Skin of body (tissue), 3 donors: ENCODE measurements at places on chromosomes 7 and 10. TPM values are rescaled to one million over a fixed set of nuclear protein-coding genes. Genes with fewer than 3 reads are reported as not detected.

- no peak for DNase-seq
Observed at GRCh38 chr7:157674027-157674714, 337.4 kb downstream of the DNAJB6 start.

DNA sequence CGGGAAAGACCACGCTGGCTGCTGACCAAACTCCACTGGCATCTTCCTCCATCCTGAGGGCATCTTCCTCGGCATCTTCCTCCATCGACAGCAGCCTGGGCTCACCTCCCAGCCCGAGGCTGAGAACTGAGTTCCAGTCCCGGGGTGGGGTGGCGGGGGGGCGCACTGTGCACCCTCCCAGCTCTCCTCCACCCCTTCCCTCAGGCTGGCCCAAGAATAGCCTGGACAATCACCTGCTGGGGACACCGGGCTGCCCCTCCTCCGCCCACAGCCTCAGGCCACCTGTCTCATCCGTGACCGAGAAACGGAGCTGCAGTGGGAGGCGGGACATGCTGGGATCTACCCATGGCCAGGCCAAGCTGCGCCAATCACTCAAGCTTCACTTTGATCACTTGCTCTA, 37.2 kb downstream of the DIP2C start:
- DNase-seq: no peak

- DNase-seq: no peak
Observed at GRCh38 chr10:13775786-13776775, 189.3 kb downstream of the PRPF18 start.

GRCh38 chr10:60426425-60426824, 36.8 kb upstream of the ANK3 start:
- no peak for DNase-seq

GRCh38 chr10:62374862-62375710, 917 bp downstream of the ZNF365 start:
- no peak for DNase-seq

DNA sequence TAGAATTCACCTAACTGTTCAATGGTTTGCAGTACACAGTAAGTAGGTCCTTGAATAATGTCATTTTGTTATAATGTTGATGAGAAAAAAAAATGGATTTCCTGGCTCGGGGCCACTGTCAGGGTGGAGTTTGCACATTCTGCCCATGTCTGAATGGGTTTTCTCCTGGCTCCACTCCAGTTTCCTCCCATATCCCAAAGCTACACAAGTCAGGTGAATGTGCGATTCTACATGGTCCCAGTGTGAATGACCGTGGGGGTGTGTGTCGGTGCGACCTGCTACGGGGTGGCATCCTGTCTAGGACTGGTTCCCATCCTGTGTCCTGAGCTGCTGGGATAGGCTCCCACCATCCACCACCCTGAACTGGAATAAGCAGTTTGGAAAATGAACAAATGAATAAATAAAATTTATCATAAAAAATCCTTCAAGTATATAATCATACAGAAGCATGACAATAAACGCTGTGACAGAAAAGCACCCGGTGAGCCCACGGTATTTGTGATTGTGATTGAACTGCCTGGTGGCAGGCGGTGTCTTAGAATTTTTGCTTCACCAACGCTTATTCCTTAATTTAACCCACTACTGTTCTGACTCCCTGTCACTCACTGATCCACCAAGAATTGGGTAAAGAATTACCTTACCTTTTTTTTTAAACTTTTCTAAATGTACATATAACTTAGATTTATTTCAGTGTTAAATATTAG, 114.1 kb downstream of the ICA1 start:
- DNase-seq: no peak

Gene ZNF425
- 2.4 TPM for total RNA-seq

Gene RHOBTB1
- total RNA-seq: 22.8 TPM

DNA sequence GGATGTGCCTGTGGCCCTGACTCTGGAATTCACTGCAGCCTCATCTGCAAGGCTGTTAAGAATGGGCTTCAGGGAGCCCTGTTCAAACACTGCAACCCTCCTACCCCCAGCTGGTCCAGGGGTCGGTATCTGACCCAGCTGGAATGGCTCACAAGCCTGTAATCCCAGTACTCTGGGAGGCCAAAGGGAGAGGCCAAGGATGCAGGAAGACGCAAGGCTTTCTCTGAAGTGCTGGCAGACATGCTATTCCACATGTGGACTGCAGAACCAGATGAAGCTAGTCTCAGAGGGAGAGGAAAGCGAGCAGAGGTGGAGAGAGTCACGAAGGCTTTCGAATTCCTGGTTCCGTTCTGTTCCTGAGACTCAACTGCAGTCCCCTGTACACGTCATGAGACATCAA, 45.0 kb downstream of the ESYT2 start:
- DNase-seq: peak; percentile 63

GRCh38 chr7:5589819-5590595, 166.4 kb upstream of the TNRC18 start:
- no peak for DNase-seq

Gene CPN1
- total RNA-seq: not detected
